Urinary bladder (tissue), 4 donors: ENCODE measurements at places on chromosomes 13 and 19. TPM values are rescaled to one million over a fixed set of nuclear protein-coding genes. Genes with fewer than 3 reads are reported as not detected.

DNA sequence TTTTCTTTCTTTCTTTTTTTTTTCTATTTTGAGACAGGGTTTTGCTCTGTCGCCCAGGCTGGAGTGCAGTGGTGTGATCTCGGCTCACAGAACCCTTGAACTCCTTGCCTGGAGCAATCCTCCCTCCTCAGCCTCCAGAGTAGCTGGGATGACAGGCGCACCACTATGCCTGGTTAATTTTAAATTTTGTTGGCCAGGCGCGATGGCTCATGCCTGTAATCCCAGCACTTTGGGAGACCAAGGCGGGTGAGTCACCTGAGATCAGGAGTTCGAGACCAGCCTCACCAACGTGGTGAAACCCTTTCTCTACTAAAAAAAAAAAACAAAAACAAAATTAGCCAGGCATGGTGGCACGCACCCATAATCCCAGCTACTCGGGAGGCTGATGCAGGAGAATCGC, 8.7 kb upstream of the SBNO2 start:
- DNase-seq: no peak

ATP4A gene
- polyA plus RNA-seq: not detected

CTU1 gene
- 4.9 TPM for polyA plus RNA-seq

OR7G3 gene
- not detected for polyA plus RNA-seq

GRCh38 chr13:101454767-101455166, 2.3 kb downstream of the ITGBL1 start:
- no peak for DNase-seq

RNF225 gene
- 0.11 TPM for polyA plus RNA-seq
